Activated T-helper 1 cell treated with anti-CD3 and anti-CD28 coated beads, Interleukin-2, amount 50 U/mL, for 16 hours (primary cell): ENCODE measurements at places on chromosomes 11 and 22.

- DNase-seq, result no peak
Measured at GRCh38 chr22:27218012-27218920, 560.9 kb downstream of the MIAT start.

GRCh38 chr22:37242395-37242918, 1.6 kb downstream of the RAC2 start:
- peak; percentile 65 for DNase-seq

DNA sequence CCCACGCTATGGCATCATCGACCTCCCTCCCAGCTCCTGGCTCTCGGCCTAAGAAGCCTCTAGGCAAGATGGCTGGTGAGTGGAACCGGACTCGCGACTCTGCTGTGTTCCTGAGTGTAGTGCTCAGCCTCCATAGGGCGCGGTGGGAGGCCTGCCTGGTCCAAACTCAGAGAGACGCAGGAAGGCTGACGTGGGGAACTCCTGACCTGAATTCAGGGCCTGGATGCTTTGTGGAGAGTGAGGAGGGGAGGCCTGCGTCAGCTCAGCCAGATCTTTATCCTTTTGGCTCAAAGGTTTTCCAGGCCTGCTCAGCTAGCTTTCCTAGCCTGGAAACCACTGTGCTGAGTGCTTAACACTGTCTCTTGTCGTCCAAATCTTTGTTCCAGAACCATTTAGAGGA, 8.0 kb downstream of the TIRAP start:
- no peak for DNase-seq

GRCh38 chr11:6601041-6601461, 2.4 kb downstream of the RRP8 start:
- no peak for DNase-seq

- DNase-seq, result no peak
Measured at GRCh38 chr11:87604350-87604749, 566.6 kb downstream of the TMEM135 start.

- no peak for DNase-seq
Measured at GRCh38 chr11:45110562-45110961, 35.9 kb upstream of the PRDM11 start.

DNA sequence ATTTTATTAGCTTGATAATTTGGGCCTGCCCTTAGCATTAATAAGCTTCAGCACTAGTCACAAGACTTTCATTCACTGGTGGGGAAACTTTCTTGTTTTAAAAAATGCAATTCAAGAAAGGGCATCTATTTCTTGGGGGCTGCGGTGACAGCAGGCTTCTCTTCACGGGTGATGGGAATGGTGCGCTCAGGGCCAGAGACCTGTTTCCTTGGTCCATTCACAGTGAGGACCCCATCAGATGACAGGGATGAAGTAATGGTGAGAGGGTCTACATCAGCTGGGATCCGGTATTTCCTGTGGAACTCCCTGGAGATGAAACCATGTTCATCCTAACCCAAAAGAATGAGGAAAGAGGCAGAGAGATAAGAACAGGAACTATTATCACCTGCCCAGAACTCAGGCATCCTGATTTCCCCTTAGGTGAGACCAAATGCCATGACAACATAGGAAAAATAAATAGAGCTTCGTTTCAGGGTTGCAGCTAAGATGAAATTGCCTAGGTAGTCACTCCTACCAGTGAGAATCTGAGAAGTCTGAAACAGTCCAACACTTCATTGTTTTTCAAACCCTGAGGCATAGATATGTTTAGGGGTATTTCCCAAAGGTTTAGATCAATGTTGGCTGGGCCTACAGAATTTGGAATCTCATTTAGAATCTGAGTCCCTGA, 2.8 kb downstream of the CRYAB start:
- no peak for DNase-seq

- DNase-seq, result no peak
Measured at GRCh38 chr22:38844315-38845003, 631 bp upstream of the NPTXR start.

DNA sequence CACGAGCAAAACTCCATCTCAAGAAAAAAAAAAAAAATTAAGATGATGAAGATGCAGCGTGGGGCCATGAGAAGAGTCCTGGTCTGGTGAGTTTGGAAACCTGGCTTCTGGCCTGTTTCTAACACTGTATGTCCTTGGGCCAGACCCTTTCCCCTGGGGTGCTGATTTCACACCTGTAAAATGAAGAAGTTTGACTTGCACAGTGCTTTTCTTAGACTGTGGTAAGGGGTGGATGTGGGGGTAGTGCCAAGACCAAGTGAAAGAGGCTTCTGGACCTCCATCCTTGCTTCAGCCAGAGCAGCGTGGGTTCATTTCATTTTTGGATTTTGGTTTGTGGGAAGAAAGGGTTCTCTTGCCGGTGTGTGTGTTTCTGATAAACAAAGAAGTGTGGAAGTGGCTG, 42.1 kb downstream of the PTPRJ start:
- DNase-seq, result no peak

DNA sequence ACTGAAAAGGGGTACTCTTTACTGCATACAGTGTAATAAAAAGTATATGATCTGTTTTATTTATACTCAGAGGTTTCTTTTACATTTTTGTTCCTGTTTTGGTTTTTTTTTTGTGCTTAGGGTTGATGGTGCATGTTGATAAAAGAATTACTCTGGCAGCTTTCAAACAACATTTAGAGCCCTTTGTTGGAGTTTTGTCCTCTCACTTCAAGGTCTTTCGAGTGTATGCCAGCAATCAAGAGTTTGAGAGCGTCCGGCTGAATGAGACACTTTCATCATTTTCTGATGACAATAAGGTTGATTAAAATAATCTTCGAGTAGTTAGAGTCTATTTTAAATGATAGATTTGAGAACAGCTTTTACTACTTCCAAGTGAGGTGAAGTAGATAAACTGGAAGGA, 60.6 kb downstream of the DKK3 start:
- no peak for DNase-seq

- DNase-seq, result no peak
Measured at GRCh38 chr11:5228124-5228523, 1.3 kb upstream of the HBB start.

GRCh38 chr11:103013421-103013820, 57.9 kb upstream of the MMP13 start:
- no peak for DNase-seq

DNA sequence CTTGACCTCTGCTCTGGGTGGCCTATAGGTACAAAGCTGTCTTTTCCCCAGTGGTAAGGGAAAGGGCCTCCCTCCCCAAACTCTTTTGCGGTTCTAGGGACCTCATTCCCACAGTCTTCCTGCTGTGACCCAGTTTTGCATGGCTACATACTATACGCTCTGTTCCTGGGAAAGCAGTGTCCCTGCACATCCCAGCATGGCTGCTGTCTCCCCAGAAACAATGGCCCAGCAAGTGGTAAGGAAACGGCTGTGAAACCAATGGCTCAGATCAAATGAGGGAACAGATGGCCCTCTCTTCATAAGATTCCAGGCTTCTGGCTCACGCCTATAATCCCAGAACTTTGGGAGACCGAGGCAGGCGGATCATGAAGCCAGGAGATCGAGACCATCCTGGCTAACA, 41.1 kb downstream of the RPL27A start:
- DNase-seq, result no peak

GRCh38 chr22:24968066-24968561, 15.6 kb downstream of the KIAA1671 start:
- no peak for DNase-seq

DNA sequence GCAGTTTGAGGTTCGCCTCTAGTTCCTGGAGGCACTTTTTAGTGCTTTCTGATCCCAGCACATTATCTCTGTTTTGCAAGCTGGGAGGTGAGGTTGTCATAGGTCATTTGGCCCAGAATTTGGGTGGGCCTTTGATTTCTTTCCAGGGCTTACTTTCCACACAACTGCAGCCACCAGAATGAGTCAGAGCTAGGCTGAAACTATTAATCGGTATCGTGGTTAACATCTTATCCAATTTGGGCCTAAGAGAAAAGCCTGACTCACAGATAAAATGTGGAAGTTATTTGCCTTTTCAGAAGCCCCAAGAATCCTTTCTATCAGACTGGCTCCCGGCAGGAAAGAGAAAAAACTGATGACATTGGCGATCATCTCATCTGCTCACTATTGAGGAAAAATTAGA, 166.4 kb downstream of the KIRREL3 start:
- DNase-seq, result no peak

- no peak for DNase-seq
Measured at GRCh38 chr11:9060700-9061111, 30.7 kb downstream of the SCUBE2 start.
